Psoas muscle (tissue), 8 donors: ENCODE measurements at places on chromosomes 1 and 21. TPM values are rescaled to one million over a fixed set of nuclear protein-coding genes. Genes with fewer than 3 reads are reported as not detected.

The OLFML2B gene
- 2.2 TPM for total RNA-seq

The FLG2 gene
- not detected for total RNA-seq

The CNR2 gene
- total RNA-seq, result 0.08 TPM

The LINGO4 gene
- 7.9 TPM for total RNA-seq

The RGS4 gene
- 0.69 TPM for total RNA-seq

The PHF13 gene
- 21.3 TPM for total RNA-seq

The PBX1 gene
- 59.3 TPM for total RNA-seq

The LYPD8 gene
- not detected for total RNA-seq

The CLDN8 gene
- not detected for total RNA-seq

The MPL gene
- total RNA-seq, result not detected

The FALEC gene
- not detected for total RNA-seq

GRCh38 chr1:44807364-44808062 is 362 bp upstream of the DYNLT4 start:
- H3K4me3 ChIP-seq, result peak overlapping the region; percentile 51
- peaks cover 32% of the 10 kb centered on the region for H3K4me1 ChIP-seq
- no peaks in the 10 kb centered on the region for H3K27me3 ChIP-seq
- H3K27ac ChIP-seq, result peak overlapping the region; percentile 94
- no peaks in the 10 kb centered on the region for H3K36me3 ChIP-seq
- DNase-seq, result peak; percentile 96

DNA sequence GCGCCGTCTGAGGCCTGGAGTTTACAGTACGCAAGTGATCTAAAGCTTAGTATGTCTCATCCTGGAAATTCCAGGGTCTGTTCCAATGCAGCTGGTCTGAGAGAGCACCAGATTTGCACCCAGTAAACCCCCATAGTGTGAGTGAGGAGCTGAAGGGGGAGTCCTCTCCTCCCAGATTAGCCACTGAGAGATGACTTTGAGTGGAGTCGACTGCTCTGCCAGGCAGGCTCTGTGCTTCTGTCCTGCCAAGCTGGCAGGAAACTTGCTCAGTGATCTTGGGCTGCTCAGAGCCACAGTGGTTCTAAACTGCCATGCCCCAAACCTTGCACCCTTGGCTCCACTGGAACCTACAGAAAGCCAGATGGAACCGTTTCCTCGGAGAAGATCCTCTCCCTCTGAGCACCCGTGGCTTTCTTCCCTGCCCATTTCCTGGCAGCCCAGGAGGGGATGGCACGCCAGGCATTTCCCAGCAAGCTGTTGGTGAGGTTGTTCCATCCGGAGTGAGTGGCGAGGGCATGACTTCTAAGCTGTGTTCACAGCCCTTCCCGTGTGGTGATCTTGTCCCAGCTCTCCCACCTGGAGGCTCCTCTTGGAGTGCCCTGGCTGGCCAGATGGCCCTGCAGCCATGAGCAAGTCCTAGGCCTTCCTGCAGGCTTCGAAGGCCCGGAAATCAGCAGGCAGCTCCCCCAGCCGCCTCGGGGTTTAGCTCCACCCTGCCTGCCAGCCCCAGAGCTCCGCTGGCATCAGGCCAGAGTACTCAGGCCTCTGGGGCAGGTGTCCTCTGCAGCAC is 125.9 kb upstream of the VAMP3 start:
- H3K4me1 ChIP-seq, result peaks cover 5% of the 10 kb centered on the region
- no peak for DNase-seq
- H3K27ac ChIP-seq, result peak overlapping the region; percentile 47
- H3K36me3 ChIP-seq, result no peaks in the 10 kb centered on the region

DNA sequence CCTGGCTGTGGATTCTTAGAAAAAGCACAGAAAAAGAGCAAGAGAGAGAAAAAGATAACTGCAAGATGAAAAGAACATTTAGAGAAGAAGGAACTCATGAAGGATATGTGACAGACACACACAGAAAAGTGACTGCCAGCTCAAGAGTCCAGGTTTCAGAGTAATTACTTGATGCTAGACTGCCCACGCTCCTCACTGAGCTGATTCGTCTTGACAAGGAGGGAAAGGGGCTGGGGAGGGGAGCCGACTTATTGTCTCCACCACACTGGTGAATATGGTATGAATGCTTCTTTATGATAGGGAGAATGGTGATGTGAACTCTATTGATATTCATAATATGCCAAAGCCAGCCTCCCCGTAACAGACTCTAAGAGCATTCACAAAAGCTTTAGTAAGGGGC is 140.4 kb downstream of the BRINP2 start:
- no peak for DNase-seq
- H3K4me1 ChIP-seq, result no peaks in the 10 kb centered on the region
- no peak overlapping the region for H3K27ac ChIP-seq
- H3K36me3 ChIP-seq, result no peaks in the 10 kb centered on the region
- H3K27me3 ChIP-seq, result no peaks in the 10 kb centered on the region
- no peak overlapping the region for H3K4me3 ChIP-seq

DNA sequence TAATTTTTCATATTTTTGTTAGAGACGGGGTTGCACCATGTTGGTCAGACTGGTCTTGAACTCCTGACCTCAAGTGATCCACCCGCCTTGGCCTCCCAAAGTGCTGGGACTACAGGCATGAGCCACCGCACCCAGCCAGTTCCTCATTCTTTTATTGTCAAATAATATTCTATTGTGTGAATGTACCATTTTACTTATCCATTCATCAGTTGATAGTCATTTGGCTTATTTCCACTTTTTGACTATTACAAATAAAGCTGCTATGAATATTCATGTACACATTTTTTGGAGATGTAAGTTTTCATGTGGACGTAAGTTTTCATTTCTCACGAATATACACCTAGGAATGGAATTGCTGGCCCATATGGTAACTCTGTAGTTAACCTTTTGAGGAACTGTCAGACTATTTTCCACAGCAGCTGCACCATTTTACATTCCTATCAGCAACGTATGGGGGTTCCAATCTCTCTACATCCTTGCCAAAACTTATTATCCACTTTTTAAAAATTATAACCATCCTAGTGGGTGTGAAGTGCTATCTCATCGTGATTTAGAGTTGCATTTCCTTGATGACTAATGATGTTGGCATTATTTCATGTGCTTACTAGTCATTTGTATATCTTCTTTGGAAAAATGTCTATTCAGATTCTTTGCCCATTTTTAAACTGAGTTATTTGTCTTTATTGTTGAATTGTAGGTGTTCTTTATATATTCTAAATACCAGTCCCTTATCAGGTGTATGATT is 12.7 kb downstream of the PACC1 start:
- no peak overlapping the region for H3K27ac ChIP-seq
- no peaks in the 10 kb centered on the region for H3K4me1 ChIP-seq
- H3K36me3 ChIP-seq, result no peaks in the 10 kb centered on the region
- H3K4me3 ChIP-seq, result no peak overlapping the region

DNA sequence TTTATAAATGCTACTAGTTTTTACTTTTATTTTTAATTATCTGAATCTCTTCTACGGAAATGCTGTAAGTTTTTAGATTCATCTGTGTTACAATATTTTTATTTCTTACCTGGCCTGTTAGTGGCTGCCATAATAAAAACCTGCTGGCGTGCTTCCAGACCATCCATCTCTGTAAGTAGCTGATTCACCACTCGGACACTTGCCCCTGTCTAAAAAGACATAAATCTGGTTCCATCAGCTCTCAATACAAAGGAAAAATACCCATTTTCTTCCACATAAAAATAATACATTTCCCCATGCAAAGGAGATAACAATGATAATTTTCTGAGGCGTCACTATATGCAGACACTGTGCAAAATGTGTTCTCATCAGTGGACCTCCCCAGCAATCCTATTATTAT is 62.0 kb downstream of the NVL start:
- no peaks in the 10 kb centered on the region for H3K4me1 ChIP-seq
- no peaks in the 10 kb centered on the region for H3K27me3 ChIP-seq
- no peak for DNase-seq
- H3K27ac ChIP-seq, result no peak overlapping the region
- no peak overlapping the region for H3K4me3 ChIP-seq

- H3K27ac ChIP-seq, result peak overlapping the region; percentile 87
- no peak for DNase-seq
- H3K4me1 ChIP-seq, result peaks cover 34% of the 10 kb centered on the region
These were observed 1.9 kb upstream of the ERRFI1 start for GRCh38 chr1:8027748-8028570.

GRCh38 chr1:33569331-33569730 is 96.9 kb downstream of the ZSCAN20 start:
- H3K4me3 ChIP-seq, result no peak overlapping the region
- H3K36me3 ChIP-seq, result no peaks in the 10 kb centered on the region
- DNase-seq, result no peak
- H3K27me3 ChIP-seq, result no peaks in the 10 kb centered on the region

GRCh38 chr1:170698301-170699275 is 34.7 kb downstream of the PRRX1 start:
- H3K4me1 ChIP-seq, result peaks cover 66% of the 10 kb centered on the region
- H3K4me3 ChIP-seq, result peak overlapping the region; percentile 37
- no peaks in the 10 kb centered on the region for H3K27me3 ChIP-seq
- no peaks in the 10 kb centered on the region for H3K36me3 ChIP-seq
- H3K27ac ChIP-seq, result peak overlapping the region; percentile 73

DNA sequence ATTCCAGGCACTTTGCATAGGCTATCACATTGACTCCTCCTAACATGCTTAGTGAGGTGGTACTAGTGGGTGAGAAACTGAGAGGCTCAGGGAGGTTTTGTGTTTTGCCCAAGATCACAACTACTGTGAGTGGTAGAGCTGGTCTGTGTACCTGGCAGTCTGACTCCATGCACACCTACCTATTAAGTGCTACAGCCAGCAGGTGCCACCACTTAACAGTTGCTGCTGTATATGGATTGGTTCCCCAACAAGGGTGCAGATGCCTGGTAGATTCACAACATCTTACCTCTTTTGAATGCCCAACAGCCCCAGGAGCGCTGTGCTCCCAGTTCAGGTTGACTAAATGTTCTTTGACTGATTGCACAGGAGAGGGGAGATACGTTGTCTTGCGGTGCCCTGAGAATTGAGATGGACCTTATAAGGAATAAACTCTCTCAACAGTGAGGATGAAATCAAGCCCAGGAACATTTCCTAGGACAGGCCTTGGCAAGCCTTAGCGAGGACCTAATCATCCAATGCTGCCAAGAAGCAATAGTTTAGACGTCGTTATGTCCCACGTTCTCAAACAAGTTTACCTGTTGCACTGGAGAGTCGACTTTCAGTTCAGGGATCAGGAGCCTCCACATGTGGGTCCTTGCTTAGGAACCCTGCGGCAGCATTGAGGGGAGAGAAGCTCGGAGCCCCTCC is 78.9 kb upstream of the F3 start:
- no peak overlapping the region for H3K4me3 ChIP-seq
- H3K4me1 ChIP-seq, result no peaks in the 10 kb centered on the region
- no peaks in the 10 kb centered on the region for H3K36me3 ChIP-seq
- DNase-seq, result no peak

DNA sequence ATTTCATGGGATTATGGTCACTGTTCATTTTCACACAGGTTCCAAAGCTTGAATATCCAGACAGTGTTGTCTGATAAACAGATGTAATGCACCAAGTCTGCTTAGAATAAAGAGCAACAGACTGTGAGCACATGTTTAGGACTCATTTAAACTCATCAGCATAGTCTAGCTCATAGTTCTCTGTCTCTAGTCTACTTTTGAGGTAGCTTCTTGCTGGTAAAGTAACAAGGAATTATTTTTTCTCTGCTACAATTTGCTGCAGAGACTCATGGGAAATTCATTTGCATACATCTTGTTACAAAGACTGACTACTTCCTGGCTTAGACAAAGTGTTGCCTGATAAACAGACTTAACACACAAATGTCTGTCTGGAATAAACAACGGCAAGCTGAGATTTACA is 187.2 kb downstream of the NFIA start:
- no peaks in the 10 kb centered on the region for H3K36me3 ChIP-seq
- no peaks in the 10 kb centered on the region for H3K27me3 ChIP-seq
- no peak overlapping the region for H3K27ac ChIP-seq
- H3K4me3 ChIP-seq, result no peak overlapping the region

DNA sequence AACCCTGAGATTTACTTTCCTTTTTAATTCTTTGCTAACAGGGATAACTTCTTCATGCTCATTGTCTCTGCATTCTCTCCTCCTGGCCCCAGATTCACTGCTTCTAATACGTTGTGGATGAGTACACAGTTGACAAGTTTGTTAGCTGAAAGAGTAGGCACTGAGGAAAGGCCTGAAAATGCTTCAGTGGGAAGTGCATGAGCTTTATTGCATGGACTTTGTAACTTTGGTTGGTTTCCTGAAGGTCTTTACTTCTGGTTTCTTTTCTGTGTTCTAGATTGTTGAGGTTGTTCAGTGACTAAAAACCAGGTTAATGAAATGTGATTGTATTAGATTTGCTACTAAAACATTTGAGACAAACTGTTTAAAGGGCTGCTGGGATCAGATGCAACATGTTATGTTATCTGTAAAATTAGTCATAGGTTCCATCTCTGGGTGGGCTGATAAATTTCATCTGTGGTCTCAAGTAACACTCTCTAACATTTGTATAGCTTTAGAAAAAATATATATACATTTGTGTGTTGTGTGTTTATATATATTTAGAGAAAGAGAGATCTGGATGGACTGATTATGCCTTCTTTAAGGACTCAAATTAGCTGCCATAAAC is 19.1 kb downstream of the LRIG2 start:
- no peak overlapping the region for H3K27ac ChIP-seq
- no peaks in the 10 kb centered on the region for H3K27me3 ChIP-seq

GRCh38 chr21:33481314-33481943 is 1.7 kb upstream of the TMEM50B start:
- DNase-seq, result no peak
- H3K4me3 ChIP-seq, result no peak overlapping the region
- no peak overlapping the region for H3K27ac ChIP-seq
- peaks cover 6% of the 10 kb centered on the region for H3K4me1 ChIP-seq

DNA sequence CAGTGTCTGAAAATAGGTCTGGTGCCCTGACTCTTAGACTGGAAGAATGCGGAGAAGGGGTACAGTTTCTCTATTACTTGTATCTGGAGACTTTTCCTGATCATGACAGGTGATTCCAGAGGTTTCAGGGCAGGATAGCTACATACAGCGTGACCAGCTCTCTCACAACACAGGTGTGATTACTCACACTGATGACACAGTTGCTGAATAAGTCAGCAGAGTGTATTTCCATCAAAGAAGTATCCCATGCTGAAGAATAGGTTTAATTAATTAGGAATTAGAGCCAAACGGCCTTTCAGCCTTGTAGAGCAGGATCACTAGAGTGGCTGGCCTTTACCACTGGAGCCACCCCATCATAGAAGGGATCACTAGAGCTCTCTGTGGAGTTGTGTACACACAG is 298.6 kb downstream of the LMX1A start:
- no peaks in the 10 kb centered on the region for H3K4me1 ChIP-seq
- H3K27me3 ChIP-seq, result no peaks in the 10 kb centered on the region
- H3K27ac ChIP-seq, result no peak overlapping the region
- H3K36me3 ChIP-seq, result no peaks in the 10 kb centered on the region
- no peak for DNase-seq
- H3K4me3 ChIP-seq, result no peak overlapping the region

DNA sequence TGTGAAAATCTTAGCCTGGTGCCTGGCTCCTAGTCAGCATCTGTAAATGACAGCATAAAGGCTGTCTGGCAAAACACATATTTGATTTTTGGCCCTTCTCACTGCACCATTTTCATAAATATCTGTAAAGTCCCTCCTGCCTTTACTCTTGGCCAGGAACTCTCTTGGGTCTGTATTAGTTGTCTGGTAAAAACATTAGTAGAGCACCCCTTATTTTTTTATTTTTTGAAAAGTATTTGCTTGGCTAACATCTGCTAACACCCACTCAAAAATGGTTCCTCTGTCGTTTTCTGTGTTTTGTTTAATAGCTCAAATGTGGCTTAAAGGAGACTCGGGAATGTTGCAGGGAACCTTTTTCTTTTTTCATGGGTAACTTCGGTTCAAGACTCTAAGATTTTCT is 293.4 kb downstream of the HMCN1 start:
- H3K27me3 ChIP-seq, result no peaks in the 10 kb centered on the region
- no peak overlapping the region for H3K4me3 ChIP-seq
- H3K36me3 ChIP-seq, result no peaks in the 10 kb centered on the region
- no peaks in the 10 kb centered on the region for H3K4me1 ChIP-seq
- H3K27ac ChIP-seq, result no peak overlapping the region
